ENCODE measurements at places on chromosomes 7 and 10.

GRCh38 chr7:76057813-76058145 lies 9.9 kb downstream of the MDH2 start:
- DNase-seq: no peak

- DNase-seq: no peak
These were observed 57.1 kb downstream of the PLPP4 start for GRCh38 chr10:120514035-120514620.

DNA sequence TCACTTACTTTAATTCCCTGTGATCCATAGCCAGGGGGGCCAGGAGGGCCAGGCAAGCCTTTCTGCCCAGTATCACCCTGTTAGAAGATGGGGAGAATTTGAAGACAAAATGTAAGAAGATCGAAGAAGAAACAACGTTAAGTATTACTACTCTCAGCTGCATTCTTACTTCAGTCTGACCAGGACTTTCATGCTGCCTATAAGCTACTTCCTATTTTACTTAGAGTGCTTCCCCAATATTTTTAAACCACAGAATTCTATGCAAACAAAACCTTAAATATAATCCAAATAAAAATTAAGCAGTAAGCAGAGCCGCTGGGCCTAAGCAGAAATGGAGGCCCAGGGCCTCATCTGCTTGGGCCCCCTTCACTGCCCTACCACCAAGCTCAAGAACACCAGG lies 117.8 kb downstream of the COL28A1 start:
- no peak for DNase-seq

GRCh38 chr10:98240524-98240923 lies 27.5 kb downstream of the LOXL4 start:
- DNase-seq: no peak

GRCh38 chr7:156466272-156466671 lies 174.3 kb upstream of the RNF32 start:
- DNase-seq: no peak

DNA sequence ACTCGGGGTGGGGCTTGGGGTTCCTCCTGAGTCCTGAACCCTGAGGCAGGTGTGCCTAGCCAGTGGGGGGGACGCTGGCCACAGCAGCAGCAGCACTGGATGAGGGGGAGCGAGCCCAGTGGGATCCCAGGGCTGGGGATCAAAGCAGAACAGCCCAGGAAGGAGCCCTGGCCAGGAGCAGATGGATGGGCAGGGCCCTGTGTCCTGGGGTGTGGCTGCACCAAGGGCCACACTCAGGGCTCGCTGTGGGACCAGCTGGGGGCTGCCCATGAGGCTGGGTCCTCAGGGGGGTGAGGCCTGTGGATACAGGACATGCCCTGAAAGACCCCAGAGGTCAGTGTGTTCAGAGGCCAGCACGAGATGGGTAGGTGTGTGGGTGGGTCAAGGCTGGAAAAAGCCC lies 50.9 kb downstream of the STK32C start:
- no peak for DNase-seq

DNA sequence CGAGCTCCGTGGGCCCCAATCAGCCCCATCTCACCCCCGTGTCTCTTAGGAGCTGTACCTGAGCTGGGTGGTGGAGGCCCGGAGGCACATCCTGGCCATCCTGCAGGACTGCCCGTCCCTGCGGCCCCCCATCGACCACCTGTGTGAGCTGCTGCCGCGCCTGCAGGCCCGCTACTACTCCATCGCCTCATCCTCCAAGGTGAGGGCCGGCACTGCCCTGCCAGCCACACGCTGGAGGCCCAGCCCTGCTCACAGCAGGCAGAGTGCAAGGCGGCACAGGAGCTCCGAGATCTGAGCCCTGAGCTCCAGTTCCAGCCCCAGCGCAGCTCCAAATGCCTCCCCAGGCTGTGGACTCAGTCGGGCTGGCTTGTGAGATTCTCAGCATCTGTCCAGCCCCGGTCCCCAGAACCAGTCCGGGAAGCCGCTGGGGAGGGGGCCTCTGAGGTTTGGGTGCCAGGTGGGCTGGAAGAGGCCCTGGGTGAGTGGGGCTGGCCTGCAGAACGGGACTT lies 9.3 kb downstream of the TMEM120A start:
- DNase-seq: no peak

- DNase-seq: no peak
These were observed 55.8 kb downstream of the PRKG1 start for GRCh38 chr10:51129946-51130544.

DNA sequence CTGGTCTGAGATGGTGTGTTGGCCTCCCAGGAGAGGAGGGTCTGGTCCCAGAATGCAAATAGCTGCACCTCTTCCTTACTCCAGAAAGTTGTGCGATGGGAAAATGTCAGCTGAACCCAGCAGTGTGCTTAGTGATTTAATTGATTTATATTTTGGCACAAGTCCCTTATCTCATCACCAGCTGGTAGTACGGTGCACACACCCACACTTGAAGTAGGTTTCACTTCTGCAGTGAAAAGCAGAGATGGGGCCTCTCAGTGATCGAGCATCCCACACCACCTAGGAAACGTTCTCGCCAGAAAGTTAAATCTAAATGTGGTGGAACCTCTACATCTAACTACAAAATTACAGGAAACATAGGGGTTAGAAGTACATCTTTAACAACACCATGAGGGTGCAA lies 80.4 kb downstream of the UBE3C start:
- DNase-seq: no peak

DNA sequence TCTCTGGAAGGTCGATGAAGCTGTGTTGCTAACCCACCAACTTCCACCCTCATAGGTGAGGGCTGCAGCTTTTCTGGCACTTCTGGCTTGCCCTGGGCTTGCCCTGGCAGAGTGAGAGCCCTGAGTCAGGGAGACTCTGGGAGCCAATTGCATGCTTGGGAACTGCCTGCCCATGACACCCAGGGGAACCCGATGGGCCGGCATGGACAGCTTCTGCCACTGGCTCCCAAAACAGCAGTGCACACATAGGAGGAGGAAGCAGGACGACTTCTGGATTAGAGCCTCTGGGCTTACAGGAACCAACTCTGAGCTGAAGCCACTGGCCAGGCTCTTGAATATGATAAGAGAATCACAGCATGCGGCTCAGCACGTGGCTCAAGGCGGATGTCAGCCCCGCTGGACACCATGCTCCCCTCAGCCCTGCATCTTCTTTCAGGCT lies 135.2 kb upstream of the UNC5B start:
- no peak for DNase-seq

- no peak for DNase-seq
These were observed 5.1 kb upstream of the LRRC4 start for GRCh38 chr7:128036226-128036940.

GRCh38 chr10:83983578-83984255 lies 155.6 kb upstream of the GHITM start:
- no peak for DNase-seq

- no peak for DNase-seq
These were observed 15.5 kb downstream of the ZMIZ1 start for GRCh38 chr10:79084012-79084971.

DNA sequence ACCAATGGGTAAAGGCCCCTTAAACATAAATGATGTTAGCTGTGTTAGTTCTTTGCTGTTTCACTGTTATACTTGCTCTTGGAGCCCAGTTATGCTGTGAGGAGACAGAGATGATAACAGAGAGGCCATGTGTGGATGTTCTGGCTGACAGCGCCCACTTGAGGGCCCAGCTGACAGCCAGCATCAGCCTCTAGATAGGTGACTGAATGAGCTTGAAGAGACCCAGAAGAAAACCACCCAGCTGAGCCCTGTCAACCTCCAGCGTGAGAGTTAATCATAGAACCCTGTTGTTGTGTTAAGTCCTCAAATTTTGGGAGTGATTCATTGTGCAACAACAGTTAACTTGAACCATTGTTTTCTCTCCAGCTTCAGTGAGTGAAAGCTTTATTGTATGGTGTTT lies 91.7 kb downstream of the GLRX3 start:
- DNase-seq: no peak

DNA sequence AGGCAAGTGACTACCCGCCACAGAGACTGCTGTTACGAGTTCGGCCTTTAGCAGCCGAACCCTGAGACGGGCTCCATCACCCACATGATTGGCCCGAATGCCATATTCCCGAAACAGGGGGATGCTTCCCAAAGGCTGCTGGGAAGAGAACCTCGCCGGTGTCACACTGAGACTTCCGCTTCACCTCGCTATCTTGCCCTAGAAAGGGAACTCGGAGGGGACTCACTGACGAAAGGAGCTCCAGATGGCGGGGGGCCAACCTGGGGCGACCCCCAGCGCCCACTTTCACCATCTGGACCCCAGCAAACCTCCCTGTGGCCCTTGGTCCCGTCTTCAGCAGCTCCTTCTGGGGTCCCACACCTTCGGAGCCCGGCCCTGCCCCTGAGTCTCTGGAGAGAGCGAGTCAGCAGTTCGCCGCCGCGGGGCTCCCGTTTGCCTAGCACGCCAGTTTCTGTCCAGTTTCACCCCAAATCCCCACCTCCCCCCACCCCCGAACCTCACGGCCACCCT lies 529 bp downstream of the HPS1 start:
- DNase-seq: no peak

DNA sequence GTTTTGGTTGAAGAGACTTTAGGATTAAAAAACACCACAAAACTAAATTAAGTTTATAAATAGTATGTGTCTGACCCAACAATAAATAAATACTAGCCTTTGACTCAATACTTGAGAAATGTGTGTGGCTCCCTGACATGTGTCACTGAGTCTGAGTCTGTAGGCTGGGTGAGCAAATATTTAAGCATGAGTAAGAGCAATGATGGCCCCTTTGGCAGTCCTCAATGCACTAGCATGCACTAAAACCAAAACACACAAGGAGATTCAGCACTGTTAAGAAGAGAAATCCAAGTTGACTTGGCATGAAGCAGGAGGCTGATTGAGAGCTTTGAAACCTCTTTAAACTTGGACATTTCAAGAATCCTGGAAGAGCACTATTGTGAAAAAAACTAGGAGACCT lies 37.1 kb downstream of the CCDC71L start:
- no peak for DNase-seq

DNA sequence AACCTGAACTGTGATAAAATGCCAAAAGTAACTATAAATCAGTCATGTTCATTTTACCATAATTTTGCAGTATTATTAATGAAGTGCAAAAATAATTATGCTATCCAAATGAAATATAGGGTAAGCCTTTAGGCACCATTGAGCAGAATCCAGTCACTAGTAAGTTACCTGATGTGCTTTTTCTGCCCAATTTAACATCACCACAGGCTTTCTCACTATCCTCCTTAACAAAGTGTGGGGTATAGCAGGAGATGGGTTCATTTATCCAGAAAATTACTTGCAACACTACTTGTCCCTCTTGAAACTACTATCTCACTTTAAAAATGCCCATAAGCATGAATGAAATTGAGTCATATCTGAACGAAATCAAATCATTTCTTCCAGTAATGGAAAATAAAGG lies 211.0 kb downstream of the SEMA3A start:
- no peak for DNase-seq

DNA sequence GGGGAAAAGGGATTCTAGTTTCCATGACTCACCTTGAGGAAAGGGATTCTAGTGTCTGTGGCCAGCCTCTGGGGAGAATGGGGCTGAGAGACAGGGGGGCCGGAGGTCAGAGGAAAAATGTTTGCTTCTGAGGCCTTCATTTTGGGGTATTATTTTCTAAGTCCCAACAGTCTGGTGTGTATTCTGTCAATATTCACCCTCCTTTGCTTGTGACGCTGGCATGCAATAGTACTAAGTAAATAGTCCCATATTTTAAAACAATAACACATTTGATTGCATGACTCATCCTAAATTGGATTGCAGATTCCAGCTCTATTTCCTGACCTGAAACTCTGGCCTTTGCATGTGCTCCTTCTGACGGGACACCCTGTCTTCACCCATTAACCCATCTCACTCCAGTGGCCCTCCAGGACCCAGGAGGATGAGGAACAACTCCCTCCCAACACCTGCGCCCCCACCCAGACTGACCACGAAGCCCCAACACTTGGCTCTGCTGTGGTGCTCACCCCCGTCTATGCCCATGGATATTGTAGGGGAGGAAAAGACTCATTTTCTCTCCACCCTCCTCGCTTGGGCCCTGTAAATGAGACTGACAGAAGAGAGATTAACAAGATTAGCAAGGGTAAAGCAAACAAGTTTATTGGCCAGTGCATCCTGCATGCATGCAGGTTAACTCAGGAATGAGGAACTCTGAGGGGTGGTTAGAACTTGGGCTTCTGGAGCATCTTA lies 495.6 kb upstream of the KLF6 start:
- no peak for DNase-seq

- no peak for DNase-seq
These were observed 638.1 kb upstream of the CNTNAP2 start for GRCh38 chr7:145478541-145478940.

GRCh38 chr7:24406053-24406788 lies 122.2 kb downstream of the NPY start:
- DNase-seq: no peak

DNA sequence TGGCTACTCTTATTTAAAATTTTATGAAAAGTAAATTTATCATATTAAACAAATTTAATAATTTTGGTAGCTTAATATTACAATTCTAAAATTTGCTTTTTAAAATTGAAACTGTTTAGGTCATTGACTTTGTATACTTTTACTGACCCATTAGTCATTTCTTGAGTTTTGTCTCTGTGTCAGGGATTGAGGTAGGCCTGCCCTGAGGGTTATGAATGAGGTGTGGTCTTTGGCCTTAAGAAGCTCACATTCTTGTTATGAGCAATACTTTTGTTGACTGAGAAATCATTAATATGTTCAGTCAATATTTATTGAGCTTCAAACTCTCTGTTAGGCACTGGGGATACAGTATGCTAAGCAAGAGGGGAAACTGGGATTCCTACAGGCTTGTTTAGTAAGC lies 47.0 kb upstream of the RPA3 start:
- DNase-seq: no peak

DNA sequence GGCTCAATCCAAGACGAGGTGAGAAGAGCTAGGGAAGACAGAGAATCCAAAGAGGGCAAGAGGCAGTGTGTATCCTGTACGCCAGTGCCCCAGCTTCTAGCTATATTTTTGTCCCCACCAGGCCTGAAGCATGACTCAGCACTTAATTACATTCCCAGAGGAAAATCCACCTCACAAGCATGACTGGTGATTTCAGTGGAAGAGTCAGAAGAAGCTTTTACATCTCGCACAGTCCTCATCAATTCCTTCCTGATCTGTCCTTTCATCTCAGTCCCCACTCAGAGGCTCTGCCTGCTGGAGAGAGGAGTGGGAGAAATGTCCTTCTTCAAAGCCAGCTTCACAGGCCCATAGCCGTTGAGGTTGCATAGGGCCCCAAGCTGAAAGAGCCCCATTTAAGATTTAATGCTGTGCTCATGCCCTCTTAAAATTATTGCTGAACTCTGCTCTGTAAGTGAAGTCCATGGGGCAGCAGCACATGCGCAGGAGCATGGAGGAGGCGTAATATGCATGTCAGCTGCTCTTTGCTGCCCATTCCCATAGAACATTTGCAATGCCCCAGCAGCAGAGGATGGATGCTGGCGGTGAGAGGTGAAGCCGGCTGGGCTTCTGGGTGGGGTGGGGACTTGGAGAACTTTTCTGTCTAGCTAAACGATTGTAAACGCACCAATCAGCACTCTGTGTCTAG lies 39.0 kb upstream of the AOAH start:
- no peak for DNase-seq
